ENCODE measurements at places on chromosomes 4 and X. TPM values are rescaled to one million over a fixed set of nuclear protein-coding genes. Genes with fewer than 3 reads are reported as not detected.

Gene RADX
- 1.7 TPM for total RNA-seq

Gene PNMA5
- not detected for total RNA-seq

Gene SMIM10L2A
- 0.66 TPM for total RNA-seq

Gene PHOX2B
- not detected for total RNA-seq

Gene TMPRSS11F
- not detected for total RNA-seq

Gene ITGB1BP2
- total RNA-seq = 0.51 TPM

Gene KCNIP4
- not detected for total RNA-seq

Gene CCSER1
- total RNA-seq = under 0.01 TPM

Gene TRIM75
- not detected for total RNA-seq

Gene TENM3
- 3.6 TPM for total RNA-seq
